Activated naive CD8-positive, alpha-beta T cell treated with anti-CD3 and anti-CD28 coated beads, Interleukin-2, amount 50 U/mL, for 16 hours (primary cell): ENCODE measurements at places on chromosomes 1 and 21.

GRCh38 chr21:19785941-19786340, 1212.3 kb upstream of the NCAM2 start:
- DNase-seq: no peak

DNA sequence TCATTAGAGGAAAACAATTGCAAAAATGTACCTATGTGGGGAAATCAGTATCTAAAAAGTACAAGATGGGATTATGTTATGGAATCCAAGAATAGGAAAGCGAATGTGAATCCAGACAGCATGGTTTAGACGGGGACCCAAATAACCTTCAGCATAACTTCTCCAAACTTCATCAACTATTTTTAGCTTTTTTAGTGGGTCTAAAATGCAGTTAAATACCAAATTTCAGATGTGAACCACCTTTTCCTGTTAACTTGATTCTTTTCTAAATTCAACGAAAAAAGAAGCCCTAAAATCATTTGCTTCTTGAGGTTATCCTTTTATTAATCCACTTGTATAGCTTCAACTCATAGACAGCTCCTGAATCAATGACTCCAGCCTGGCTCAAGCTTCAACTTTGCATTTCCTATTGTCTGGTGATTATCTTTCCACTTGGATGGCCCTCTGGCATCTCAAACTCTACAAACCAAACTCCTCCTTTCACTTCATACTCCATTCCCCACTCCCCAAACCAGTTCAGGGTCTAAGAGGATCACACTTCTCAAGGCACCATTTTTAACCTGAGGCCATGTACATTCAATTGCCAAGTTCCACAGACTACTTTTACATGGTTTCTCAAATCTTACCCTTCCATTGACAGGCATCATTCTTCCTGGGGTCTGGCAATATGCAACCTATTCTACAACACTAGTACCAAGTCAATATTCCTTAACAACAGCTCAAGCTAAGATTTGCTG, 7.4 kb downstream of the ERRFI1 start:
- no peak for DNase-seq

DNA sequence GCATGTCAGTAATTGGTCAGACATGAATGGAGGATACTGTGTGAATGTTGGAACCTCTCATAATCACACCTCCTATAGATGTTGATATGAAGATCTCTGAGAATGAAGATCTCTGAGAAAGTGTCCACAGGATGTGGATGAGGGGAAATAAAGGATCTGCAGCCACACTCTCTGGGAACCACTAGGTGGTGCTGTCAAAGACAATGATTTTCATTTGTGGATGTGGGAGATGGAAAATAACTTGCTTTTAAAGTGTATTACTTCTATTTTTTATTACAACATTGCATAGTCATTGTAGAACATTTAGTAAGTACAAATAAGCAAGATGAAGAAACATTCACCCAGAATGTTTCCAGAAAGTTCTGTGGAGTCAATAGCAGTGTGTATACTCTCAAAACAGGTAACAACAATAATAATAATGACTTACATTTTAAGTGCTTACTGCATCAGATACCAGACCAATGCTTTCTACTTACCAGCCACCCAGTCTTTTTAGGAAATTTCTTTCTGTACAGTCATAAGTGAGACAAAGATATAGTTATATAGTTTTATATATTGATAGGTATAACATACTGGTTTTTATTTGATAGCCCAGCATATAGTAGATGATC, 128.2 kb downstream of the ATG4C start:
- no peak for DNase-seq

- no peak for DNase-seq
Observed at GRCh38 chr1:107795441-107795840, 169.5 kb downstream of the VAV3 start.

GRCh38 chr1:3904006-3904842, 4.2 kb upstream of the C1orf174 start:
- no peak for DNase-seq
